ENCODE measurements at places on chromosomes 16 and 17.
A peak's percentile ranks its signal among the peaks of the same experiment; 100 is the strongest.

GRCh38 chr16:82231008-82231787 is 61.2 kb upstream of the MPHOSPH6 start:
- no peak for DNase-seq

DNA sequence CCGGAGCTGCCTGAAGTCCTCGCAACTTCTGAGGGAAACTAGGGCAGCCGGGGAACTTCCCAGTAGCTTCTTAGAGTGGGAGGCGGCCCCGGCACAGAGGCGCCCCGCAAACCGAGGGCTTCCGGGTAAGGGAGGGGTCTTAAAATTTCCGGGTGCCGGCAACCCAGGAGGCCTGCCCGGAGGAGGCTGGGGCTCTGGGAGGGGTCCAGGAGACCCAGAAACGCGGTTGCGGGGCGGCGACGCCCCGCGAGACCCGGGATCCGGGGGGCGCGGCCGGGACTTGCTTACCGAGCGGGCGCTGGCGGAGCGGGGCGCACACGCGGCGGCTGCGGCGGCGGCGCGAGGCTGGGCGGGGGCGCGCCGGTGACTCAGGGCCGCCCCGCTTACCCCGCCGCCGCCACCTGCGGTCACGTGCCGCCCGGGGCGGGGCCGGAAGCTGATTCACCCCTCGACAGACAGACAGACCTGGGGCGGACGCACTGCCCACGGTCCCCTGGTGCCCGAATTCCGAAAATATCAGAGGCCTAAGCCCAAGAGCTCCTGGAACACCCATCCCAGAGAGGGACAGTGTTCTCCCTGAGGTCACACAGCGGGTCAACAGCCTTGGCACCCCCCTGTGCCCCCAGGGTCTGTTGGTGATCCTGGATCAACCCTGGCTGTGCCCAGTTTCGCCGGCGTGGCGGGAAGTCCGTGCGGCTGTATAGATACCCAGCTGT is at the start of gene FAM83G:
Gene FAM83G, minus strand, starts transcription at position 344 of the 716 bp plus-strand sequence. CDS start 723 bp downstream, outside the sequence.
- DNase-seq: no peak

DNA sequence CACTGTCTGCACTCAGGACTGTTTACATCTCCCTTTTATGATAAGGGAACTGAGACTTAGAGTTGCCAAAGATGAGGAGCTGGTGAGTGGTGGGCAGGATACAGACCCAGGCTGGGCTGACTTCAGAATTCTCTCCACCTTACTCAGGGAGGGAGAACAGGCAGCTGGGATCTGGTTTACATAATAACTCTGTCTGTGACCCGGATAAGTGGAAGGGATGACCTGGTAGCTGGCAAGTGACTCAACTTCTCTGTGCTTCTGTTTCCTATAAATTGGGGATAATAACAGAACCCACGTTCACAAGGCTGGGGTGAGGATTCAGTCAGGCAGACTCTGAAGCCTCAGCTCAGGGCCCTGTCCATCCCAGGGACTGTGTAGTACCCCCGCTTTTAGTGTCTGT is 2.6 kb downstream of the SNX20 start:
- no peak for DNase-seq

- peak; percentile 79 for DNase-seq
Observed at GRCh38 chr17:56819431-56820145, 14.1 kb downstream of the C17orf67 start.

GRCh38 chr16:11164482-11165270 is 91.3 kb downstream of the SOCS1 start:
- no peak for DNase-seq

DNA sequence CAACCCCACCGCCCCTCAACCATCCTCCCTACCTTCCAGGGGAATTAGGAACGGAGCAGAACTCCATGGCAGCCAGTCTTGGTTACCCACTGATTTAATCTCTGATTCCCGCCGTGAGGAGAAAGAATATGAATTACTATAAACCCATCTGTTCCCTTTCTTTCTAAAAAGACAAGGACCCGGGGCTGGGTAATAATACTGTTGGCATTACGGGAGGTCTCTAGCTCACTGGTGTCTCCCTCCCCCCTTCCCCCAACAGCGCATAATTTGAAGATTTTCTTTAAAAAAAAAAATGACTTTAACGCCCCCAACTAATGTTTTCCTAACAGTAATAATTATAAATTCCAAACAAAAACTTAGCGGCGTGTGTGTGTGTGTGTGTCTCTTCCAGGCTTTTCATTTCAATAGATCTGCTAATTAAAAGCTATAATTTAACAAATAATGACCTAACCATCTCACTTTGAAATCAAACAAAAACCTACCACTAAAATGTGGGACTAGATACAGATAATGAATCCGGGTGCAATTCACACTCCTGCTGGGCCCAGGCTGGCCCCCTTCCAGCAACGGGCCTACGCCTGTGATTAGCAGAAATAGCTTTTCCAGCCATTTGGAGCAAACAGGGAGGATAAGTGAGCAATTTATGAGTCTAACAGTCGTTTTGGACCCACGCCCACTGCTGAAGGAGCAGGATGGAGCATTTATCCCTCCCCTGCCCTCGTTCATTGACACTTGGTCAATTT is 18.2 kb upstream of the BHLHA9 start:
- no peak for DNase-seq

All from AML-193 (cell line).